Activated T-cell treated with anti-CD3 and anti-CD28 coated beads for 4 hours (primary cell): ENCODE measurements at places on chromosomes 11 and 22.
A peak's percentile ranks its signal among the peaks of the same experiment; 100 is the strongest.

DNA sequence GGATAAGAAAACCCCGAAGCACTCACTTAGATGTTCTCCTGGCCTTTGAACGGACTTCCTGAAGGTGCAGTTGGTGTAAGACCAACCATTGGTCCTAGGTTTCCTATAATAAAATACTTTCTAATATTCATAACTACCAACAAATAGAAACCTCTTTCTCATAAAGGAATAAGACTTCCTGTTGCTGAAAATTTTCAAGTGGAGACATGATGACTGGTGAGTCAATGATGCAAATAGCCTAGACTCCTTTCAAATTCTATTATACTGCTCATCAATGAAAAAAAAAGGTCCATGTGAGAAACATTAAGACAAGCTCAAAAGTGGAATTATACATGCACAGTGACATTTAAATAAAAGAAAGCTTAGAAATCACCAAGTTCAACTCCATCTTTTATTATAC lies 862.8 kb downstream of the FAM181B start:
- DNase-seq, result no peak

DNA sequence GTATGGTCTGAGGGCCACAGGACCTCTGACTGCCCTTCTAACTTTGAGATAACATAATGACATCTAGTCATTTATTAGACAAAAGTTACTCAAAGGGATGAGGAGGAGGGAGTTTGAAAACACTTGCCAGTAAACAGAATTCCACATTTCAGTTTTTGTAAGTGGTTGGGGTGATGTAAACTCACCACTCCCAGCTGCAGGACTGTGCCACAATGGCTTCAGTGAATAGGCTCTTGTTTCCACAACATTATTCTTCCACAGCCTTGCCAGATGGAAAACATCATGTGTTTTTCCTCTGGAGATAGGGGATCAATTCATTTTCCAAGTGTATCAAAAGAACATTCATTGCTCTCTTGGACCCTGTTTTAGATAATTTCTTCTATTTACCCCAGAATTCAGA lies 147.2 kb upstream of the BDNF start:
- DNase-seq, result no peak

GRCh38 chr11:66126808-66127555 lies 56.9 kb downstream of the PACS1 start:
- peak; percentile 50 for DNase-seq

DNA sequence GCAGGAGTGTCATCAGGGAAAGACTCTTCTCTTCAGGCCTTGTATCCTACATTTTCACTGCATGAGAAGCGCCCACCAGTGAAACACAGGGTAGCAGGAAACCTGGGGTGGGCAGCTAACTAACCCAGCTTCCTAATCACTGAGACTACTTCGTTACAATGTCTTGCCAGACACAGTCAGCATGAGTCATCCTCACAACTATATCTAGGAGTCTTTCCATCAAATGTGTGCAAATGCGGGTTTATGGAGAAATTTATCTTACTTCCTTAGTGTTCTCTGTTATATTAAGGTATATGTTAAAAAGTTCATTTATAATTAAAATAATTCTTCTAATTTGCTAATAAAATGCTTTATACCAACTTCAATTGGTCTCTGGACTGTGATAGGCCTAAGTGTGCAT lies 79.9 kb upstream of the RAB1B start:
- DNase-seq, result no peak

DNA sequence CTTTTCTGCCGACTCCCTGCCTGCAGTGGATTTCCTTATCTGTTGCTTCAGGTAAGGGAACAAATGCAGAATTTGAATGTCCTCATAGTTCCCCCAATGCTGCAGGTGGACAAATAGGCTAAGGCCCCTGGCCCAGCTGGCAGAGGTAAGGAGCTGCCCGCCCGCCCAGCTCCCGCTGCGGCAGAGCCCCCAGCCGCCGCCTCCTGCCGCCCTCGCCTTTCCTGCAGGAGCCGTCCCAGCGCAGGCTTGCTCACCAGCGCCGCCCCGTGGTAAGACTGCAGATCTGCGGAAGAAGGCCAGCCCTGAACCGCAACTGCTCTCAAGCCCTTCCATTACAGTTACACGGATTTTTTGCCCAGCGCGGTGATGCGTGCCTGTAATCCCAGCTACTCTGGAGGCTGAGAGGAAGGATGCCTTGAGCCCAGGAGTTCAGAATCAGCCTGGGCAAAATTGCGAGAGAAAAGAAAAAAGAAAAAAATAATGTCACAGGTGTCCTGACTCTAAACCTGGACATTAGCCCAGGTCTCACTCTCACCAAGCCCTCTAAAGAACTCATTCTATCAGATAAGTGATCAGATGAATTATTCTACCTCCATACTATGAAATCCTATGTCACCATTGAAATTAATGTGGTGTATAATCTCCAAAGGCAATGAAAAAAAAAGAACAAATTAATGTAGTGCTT lies 51.2 kb upstream of the EMID1 start:
- peak; percentile 38 for DNase-seq

- no peak for DNase-seq
These were observed 446.6 kb downstream of the DLG2 start for GRCh38 chr11:85180528-85180927.

GRCh38 chr22:26586556-26587325 lies 3.2 kb downstream of the TPST2 start:
- DNase-seq, result no peak

- DNase-seq, result no peak
These were observed 747.0 kb downstream of the BRD1 start for GRCh38 chr22:49080631-49081030.

DNA sequence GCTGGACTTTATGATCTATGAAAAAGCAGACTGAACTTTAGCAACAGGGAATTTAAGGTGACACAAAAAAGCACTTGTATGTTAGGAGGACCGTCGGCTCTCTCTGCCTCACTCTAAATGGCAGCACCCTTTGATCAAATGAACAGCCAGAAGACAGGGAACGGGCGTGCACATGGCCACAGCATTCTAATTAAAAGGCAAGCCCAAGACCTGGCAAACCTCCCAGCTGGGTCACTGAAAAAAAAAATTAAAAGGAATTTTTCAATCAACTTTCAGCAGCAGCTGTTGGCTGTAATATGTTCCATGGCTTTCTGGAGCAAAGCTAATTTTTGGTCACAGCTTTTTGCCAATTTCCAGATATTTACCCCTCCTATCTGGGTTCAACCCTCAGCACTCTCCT lies 116.5 kb downstream of the C11orf58 start:
- no peak for DNase-seq

GRCh38 chr22:39095971-39096370 lies 1.1 kb upstream of the APOBEC3H start:
- no peak for DNase-seq

DNA sequence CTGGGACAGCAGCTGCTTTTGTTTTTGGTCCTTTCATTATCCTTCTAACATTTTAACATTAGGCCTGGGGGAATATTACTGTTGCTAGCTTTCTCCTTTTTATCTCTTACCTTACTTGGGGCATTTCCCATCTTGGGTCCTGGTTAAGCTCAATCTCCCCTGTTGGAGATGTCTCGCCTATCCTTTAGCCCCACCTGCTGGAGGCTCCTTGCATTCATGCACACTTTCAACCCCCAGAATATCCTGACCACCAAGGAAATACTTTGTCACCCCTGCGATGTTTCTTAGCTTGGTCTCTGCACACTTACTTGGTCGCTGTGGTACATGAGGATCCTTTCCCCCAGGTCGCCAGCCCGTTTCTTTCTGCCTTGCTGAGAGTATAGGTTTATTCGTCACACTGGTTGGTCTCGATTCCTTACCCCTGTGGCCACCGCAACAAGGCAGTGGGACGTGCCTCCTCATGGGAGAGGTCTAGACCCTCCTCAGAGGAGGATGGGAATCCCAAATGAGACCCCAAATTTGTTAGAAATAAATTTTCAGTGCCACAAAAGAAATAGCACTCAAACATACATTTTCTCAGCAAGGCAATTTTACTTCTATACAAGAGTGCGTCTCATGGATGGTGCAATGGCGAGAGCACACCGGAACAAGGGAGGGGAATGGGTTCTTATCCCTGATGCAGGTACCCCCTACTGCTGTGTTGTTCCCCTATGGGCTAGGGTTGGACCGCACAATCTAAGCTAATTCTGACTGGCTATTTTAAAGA lies 5.4 kb upstream of the TXN2 start:
- peak; percentile 67 for DNase-seq

- no peak for DNase-seq
These were observed 30.6 kb upstream of the RFPL3 start for GRCh38 chr22:32327066-32327465.

- DNase-seq, result no peak
These were observed 31.7 kb downstream of the DCDC1 start for GRCh38 chr11:31337806-31338205.

GRCh38 chr11:21727102-21727501 lies 465.8 kb upstream of the ANO5 start:
- no peak for DNase-seq

GRCh38 chr11:128830290-128831173 lies 36.6 kb downstream of the KCNJ1 start:
- DNase-seq, result no peak

DNA sequence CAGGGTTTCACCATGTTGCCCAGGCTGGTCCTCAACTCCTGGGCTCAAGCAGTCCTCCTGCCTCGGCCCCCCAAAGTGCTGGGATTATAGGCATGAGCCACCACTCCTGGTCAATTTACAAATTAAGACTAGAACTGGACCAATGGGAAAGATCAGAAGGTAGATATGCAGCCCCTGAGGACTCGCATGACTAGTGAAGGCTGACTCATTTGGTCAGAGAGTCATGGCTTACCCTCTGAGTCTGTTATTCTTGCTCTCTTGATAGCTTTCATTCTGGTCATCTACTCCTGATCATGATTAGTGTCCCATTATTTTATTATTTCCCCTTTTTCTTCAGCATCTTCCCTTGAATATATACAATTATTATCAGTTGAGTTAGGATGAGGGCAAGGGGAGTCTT lies 2.7 kb upstream of the LDHAL6A start:
- DNase-seq, result no peak

DNA sequence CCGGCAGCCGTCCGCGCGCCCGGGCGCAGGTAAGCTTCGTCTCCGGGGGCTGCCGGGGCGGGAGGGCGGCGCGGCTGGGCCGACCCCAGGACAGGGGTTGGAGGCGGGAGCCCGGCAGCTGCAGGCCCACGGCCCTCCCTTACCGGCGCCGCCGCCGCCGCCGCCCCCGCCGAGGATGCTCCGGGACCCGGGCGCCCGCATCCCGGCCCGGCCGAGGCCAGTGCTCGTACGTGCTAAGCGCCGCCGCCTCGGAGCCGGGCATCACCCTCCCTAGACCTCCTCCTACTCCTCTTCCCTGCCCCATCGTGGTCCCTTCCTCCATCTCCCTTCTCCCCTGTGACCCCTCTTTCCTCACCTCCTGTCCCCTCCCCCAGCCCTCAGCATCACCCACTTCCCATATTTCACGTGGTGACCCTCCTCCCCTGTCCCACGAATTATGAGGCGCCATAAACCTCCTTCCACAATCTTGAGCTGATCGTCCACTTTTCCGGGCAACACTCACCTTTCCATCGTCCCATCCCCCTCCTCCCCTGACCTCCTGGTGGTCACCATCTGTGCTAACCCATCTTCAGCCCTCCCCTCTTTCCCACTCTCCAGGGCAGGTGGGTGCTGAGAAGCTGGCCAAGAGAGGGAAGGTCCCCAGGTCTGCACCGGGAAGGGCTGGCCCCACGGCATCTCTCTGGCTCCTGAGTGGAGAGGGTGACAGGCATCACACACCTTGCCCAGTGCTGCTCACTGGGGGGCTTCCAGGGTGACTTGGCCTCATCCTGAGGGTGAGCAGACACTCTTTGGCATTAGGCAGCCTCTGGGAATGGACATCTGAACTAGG lies 612 bp downstream of the ASPHD2 start:
- no peak for DNase-seq

GRCh38 chr11:77053217-77054015 lies 13.4 kb upstream of the CAPN5 start:
- DNase-seq, result no peak
